ENCODE measurements at places on chromosomes 1 and 21.

GRCh38 chr1:84959294-84959693 is 37.6 kb downstream of the MCOLN2 start:
- no peak for DNase-seq

GRCh38 chr1:175480343-175480822 is 263.0 kb downstream of the TNR start:
- DNase-seq = no peak

DNA sequence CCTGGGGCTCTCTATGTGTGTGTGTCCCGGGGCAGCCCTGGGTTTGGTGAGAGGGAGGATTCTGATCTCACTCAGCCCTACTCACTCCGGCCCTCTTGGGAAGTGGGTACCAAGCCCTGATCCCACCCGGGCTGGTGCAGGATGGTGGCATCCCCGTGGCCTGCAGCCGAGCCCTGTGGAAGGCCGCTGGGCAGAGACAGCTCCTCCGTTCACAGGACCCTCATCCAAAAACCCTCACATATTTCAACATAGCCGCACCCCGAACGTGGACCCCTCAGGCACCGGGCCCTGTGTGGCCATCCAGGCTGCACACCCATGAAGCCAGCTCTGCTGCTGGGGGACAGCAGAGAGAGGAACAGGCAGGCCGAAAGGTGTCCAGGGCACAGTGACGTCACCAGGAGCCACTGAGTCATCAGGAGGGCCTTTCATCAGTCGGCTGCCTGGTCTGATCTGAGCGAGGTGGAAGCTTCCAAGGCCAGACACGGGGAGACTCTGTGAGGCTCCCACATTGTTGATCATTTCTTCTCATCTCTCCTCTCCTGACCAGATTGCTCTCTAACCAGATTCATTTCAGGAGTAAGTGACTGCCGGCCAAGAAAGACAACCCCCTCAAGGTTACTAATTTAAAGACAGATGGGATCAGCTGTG is 16.2 kb upstream of the GPR157 start:
- DNase-seq = no peak

GRCh38 chr1:2380816-2381591 is 10.3 kb downstream of the MORN1 start:
- no peak for DNase-seq

DNA sequence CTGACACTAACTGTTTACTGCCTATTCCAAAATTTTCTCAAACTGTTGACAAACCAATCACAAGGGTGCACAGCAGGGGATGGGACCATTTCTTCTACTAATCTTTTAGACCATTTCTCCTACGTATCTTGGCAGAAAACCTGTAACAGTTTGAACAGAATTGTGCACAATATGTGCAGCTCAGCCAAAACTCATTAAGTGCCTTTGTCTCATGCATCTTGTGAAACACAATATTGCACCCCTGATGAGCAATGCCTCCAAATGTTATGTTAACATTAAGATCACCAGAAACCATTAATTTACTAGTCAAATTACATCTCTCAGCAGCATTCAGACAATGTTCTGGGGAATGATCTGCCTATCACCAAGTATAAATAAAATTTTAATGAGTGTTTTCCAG is 247.5 kb downstream of the NRIP1 start:
- DNase-seq = no peak

- DNase-seq = no peak
Measured at GRCh38 chr1:52059321-52059720, 3.2 kb downstream of the BTF3L4 start.

DNA sequence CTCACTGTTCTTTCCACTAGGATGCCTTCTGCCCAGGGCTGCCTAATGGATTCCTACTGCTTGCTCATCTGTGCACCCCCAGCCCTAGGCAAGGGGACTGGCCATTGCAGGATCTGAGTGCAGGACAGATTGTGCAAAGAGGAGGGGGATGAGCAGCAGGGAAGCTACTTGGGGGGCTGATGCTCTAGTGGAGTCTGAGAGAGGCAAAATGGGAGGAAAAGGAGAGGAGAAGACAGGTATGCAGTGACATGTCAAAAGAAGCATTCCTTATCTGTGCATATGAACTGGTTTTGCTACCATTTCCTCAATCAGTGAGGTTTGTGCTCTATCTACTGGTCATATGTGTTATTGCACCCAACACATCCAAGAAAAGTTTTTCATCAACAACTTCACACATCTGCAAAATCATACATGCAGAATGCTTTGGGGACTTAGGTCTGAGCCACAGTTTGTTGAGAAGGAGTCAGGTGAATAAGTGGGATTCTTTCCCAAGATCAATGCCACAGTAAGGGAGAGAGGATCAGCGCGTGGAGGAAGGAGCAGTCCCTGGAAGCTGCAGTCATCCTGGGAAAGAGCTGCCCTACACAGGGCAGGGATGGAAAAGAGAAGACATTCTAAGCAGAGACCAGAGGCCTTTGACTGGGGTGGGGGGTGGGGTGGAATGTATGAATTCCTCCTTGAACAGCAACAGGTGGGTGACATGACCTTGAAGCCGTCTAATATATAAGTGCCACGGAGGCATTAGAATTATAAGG is 14.4 kb downstream of the SLC5A9 start:
- peak; percentile 18 for DNase-seq

GRCh38 chr1:219514728-219515127 is 98.2 kb downstream of the ZC3H11B start:
- DNase-seq = no peak
